Spinal cord (tissue), 10 donors: ENCODE measurements at places on chromosomes 2 and 18. TPM values are rescaled to one million over a fixed set of nuclear protein-coding genes. Genes with fewer than 3 reads are reported as not detected.

SF3B1 gene
- polyA plus RNA-seq: 339 TPM

RSAD2 gene
- polyA plus RNA-seq: 2.1 TPM

HJURP gene
- 11.0 TPM for polyA plus RNA-seq

DQX1 gene
- polyA plus RNA-seq: 0.32 TPM

NLRC4 gene
- 1.5 TPM for polyA plus RNA-seq

CLIP4 gene
- polyA plus RNA-seq: 16.0 TPM

POTEJ gene
- polyA plus RNA-seq: not detected

PDCD1 gene
- not detected for polyA plus RNA-seq

IL18R1 gene
- polyA plus RNA-seq: 0.71 TPM

TTN gene
- polyA plus RNA-seq: 0.98 TPM

LBH gene
- 45.5 TPM for polyA plus RNA-seq

SERPINB12 gene
- polyA plus RNA-seq: not detected

ZBTB14 gene
- polyA plus RNA-seq: 21.1 TPM

CROCC2 gene
- 3.0 TPM for polyA plus RNA-seq

PRKAG3 gene
- polyA plus RNA-seq: not detected

GTF2A1L gene
- 0.30 TPM for polyA plus RNA-seq

NMUR1 gene
- polyA plus RNA-seq: 0.75 TPM

ASB18 gene
- 0.84 TPM for polyA plus RNA-seq

CCDC141 gene
- polyA plus RNA-seq: 0.89 TPM

LHCGR gene
- 0.67 TPM for polyA plus RNA-seq

REG3A gene
- polyA plus RNA-seq: not detected

TMEM182 gene
- 7.2 TPM for polyA plus RNA-seq

TYMS gene
- polyA plus RNA-seq: 70.3 TPM

MYL12B gene
- 249 TPM for polyA plus RNA-seq

TWIST2 gene
- 5.2 TPM for polyA plus RNA-seq

LDLRAD4 gene
- polyA plus RNA-seq: 33.1 TPM

PJVK gene
- polyA plus RNA-seq: 6.5 TPM

INPP5D gene
- 20.6 TPM for polyA plus RNA-seq

C2orf81 gene
- 5.9 TPM for polyA plus RNA-seq

CRYGB gene
- polyA plus RNA-seq: not detected

ABCG5 gene
- polyA plus RNA-seq: 0.44 TPM

CHRNG gene
- polyA plus RNA-seq: 0.35 TPM

PTPN4 gene
- 29.1 TPM for polyA plus RNA-seq

RGPD4 gene
- not detected for polyA plus RNA-seq

CABYR gene
- polyA plus RNA-seq: 27.7 TPM

ANKRD30B gene
- 2.2 TPM for polyA plus RNA-seq

GLI2 gene
- polyA plus RNA-seq: 9.9 TPM

ZNF521 gene
- 60.2 TPM for polyA plus RNA-seq

IL36RN gene
- polyA plus RNA-seq: not detected

ACTG2 gene
- polyA plus RNA-seq: 5.5 TPM

FAM124B gene
- polyA plus RNA-seq: 7.4 TPM

NBAS gene
- 63.3 TPM for polyA plus RNA-seq

TEX44 gene
- not detected for polyA plus RNA-seq

EGR4 gene
- polyA plus RNA-seq: not detected

ID2 gene
- polyA plus RNA-seq: 235 TPM

CTAGE1 gene
- polyA plus RNA-seq: not detected

TPO gene
- polyA plus RNA-seq: 0.80 TPM

DNAH7 gene
- 16.1 TPM for polyA plus RNA-seq

SATB2 gene
- polyA plus RNA-seq: 7.5 TPM

ALPG gene
- polyA plus RNA-seq: 0.13 TPM

FHOD3 gene
- 52.3 TPM for polyA plus RNA-seq

CCDC148 gene
- polyA plus RNA-seq: 3.3 TPM

CPS1 gene
- 3.0 TPM for polyA plus RNA-seq

CREG2 gene
- 34.4 TPM for polyA plus RNA-seq

ERFE gene
- polyA plus RNA-seq: 2.9 TPM
